ENCODE measurements at places on chromosomes 13 and 19. TPM values are rescaled to one million over a fixed set of nuclear protein-coding genes. Genes with fewer than 3 reads are reported as not detected.

DNMT1 gene
- 210 TPM for total RNA-seq

CAPN12 gene
- 7.9 TPM for total RNA-seq

LCP1 gene
- total RNA-seq: 4.3 TPM

POLRMT gene
- total RNA-seq: 110 TPM

PCSK4 gene
- total RNA-seq: 9.8 TPM

ELAVL3 gene
- 1.0 TPM for total RNA-seq

ZNF578 gene
- total RNA-seq: 4.2 TPM

LHB gene
- total RNA-seq: not detected

VSTM1 gene
- total RNA-seq: 0.65 TPM

GJB2 gene
- 0.20 TPM for total RNA-seq

ATCAY gene
- 31.6 TPM for total RNA-seq

RUBCNL gene
- 4.9 TPM for total RNA-seq

NKPD1 gene
- total RNA-seq: 0.38 TPM

SPRED3 gene
- 7.1 TPM for total RNA-seq

ZNF784 gene
- 8.6 TPM for total RNA-seq

TSEN34 gene
- 22.5 TPM for total RNA-seq

VSIG10L gene
- total RNA-seq: 10.3 TPM

ZNF575 gene
- total RNA-seq: not detected

MIR17HG gene
- 36.9 TPM for total RNA-seq

PGLYRP2 gene
- not detected for total RNA-seq

TLE6 gene
- 2.5 TPM for total RNA-seq

ZNF577 gene
- total RNA-seq: 14.9 TPM

LIM2 gene
- total RNA-seq: not detected

All from H1 (cell line).